Left lung (tissue), 14 donors: ENCODE measurements at places on chromosomes 3 and 15.

DNA sequence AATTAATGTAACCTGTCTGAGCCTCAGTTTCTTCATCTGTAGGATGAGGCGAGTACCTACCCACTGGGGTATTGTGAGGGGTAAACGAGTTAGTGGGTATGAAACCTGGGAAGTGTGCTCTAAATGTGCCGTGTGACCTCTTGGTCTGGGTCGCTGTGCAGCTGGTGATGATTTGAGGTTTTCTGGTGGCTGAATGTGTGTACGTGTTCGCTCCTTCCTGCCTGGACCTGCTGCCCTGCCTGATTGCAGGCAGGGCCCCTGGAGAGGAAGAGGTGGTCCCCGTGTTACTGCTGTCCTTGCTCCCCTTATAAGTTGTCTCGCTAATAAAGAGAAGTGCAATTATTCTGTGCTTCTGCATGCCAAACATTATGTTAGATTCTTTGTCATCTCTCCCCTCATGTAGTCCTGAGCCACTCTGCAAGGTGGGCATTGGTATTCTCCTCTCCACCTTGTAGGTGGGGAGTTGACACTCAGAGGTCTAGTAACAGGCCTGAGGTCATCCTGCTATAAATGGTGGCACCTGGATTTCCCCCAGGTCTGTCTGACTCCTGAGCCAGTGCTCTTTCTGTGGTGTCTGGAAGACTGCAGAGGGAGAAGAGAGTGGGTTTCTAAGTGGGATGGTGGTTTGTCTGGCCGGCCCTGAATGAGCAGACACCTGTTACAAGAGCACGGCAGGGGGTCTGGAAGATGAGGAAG, 15.7 kb downstream of the PDIA5 start:
- no peak for DNase-seq

DNA sequence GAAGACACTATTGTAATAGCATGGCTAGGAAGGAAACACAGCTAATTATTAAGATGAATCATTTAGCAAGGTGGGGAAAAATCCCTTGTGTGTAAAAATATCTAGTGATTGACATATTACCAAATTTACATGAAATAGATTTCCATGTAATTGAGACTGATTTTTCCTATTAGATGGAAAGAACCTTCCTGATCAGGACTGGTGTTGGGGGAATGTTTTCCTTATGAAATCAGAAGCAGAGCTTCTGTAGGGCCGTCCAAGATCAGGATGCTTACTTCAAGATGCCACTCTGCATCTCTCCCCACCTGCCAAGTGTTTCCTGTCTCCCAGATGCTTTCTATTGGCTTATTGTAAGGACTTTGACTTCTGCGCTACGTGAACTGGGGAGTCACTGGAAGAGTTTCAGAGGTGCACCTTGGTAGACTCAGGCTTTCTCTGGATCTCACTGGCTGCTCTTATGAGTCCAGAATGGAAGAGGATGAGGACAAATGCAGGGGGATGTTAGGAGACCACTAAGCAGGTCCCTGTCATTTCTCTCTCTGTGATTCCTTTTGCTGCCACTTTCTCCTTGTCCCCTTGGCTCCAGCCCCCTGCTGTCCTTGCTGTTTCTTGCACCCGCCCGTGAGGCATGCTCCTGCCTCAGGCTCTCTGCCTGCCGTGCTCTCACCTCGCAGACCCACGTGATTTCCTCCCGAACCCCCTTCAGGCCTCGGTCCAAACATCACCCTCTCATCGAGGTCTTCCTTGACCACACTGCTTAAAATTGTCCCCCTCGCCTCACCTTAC, 30.1 kb downstream of the BTD start:
- no peak for DNase-seq

- no peak for DNase-seq
Observed at GRCh38 chr15:85443046-85443445, 62.6 kb downstream of the AKAP13 start.

DNA sequence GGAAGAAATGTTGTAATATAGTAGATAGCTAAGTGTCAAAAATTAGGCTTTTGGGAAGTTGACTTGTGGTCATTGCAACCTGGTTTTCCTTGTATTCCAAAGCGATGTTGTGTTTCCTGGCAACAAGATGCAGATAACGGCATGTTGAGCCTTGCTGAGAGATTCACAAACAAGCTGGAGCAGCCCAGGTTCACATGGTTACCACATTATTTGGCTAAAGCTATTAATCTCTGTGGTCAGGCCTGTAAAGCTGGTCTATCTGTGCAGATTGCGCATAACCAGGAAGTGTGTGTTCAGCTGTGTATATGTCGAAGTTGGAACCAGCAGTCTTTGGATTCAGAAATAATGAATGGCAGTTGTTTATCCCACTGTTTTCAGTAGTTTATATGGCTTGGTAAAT, 6.6 kb downstream of the TIPARP start:
- peak; percentile 71 for DNase-seq

DNA sequence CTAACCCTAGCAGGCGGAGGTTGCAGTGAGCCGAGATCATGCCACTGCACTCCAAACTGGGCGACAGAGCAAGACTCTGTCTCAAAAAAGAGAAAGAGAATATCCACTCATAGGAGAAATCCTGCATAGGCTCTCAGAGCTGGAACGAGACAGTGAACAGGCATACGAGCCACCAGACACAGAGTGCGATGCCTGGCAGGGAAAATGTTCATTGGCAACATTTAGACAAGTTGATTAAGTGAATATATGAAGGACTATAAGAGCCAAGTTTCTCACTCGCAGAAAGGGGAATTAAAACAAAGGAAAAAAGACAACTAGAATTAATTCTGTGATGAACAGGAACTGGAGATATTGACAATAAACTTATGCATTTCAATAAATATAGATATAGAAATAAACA, 27.1 kb upstream of the ARHGEF26 start:
- DNase-seq = no peak

DNA sequence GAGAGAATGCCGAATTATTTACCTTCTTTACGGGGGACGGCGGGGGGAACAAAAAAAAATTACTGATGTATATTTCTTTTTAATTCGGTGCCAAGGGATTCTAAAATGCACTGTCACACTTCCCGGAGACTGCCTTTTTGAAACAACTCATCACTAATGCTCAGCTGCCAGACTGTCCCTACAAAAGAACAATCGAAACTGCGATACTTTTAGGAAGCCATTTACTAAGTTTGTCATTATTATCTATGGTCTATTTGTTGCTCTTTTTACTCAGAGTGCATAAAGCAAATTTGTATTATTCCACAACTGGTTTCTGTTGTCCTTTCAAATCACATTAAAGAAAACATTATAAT, 60.8 kb downstream of the TM4SF4 start:
- DNase-seq = no peak

DNA sequence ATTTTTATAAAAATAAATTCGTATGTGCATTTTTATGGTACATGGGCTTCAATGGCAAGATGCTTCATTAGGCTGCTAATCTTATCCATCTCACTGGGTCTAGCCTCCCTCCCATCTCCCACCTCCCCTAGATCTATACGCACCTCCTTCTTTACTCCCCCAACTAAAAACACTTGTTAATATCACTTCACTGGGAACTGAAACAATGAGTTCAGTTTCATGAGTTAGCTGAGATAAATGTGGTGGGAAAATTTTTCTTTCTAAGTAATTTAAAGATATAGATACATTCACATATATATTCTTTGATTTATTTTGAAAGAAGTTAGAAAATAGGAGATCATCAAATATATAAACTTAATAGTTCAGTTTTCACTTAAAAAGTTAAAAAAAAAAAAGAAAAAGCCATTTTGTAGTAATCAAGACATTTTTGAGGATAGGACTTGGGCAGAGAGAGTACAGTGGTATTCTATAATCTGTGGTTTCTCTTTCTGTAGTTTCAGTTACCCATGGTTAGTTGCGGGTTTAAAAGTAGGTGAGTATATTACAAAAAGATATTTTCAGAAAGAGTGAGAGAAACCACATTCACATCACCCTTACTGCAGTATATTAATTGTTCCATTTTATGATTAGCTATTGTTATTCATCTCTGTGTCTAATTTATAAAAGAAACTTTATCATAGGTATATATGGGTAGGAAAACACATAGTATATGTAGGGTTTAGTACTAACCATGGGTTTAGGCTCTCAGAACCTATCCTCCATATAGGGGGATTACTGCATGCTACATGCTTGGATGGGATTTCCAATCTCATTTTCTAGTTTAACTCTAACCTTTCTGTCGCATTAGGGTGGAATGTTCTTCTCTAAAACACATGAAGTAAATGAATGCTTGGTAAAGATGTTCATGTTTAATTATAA, 316.0 kb upstream of the CBLB start:
- no peak for DNase-seq
